ENCODE measurements at places on chromosomes 5 and 9.

DNA sequence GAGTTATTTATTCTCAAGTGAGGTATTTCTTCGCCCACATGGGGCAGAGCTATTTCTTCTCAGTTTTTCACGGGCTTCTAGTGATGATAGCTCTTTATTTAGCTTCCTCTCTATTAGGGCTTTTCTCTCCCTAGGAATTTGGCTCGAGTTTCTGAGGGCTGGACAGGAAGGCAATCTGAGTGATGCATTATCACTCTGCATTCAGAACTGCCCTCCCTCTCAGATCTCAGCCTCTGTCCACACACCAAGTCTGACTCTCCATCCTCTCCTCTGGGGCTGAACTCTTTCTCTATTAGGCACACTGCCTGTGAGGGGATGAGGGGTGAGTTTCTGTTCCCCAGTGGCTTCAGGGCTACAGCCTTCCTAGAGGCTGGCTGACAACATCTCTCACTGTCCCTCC, 14.9 kb upstream of the SCAMP1 start:
- peak; percentile 16 for DNase-seq

- peak; percentile 87 for DNase-seq
Observed at GRCh38 chr5:14806456-14806855, 65.1 kb downstream of the ANKH start.

DNA sequence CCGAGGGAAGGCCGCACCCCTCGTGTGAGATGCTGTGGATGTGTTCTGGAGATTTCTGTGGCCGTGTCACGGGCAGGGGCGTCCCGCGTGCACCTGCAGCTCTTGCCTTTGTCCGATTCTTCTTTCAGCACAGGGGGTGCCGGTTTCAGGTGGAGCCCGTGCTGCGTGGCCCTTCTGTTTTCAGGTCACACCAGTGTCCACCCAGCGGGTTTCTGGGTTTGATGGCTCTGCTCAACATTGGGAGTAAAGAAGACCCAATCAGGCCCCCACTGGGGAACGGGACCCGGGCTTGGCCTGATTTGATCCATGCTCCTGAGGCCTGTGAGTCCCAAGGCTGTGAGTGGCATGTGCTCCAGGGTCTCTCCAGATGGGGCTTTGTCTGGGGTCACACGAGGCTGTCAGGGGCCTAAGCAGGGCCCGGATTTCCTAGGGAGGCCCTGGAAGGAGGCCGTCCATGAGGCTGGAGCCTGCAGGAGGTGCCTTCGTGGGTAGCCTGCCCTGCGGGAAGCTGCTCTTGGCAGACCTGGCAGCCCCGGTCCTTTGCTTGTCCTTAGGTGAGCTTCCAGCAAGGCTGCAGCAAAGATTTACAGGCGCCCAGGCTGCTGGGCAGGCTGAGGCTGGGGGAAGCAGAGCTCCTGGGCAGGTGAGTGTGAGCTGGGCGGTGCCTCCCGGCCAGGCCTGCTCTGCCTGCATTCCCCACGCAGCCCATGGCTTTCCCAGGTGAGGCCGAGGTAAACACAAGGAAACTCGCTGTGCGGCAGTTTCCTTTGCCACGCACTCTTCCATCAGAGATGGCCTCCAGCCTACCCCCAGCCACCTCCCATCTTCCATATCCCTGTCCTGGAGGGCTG, 12.8 kb downstream of the MRPL36 start:
- no peak for DNase-seq

DNA sequence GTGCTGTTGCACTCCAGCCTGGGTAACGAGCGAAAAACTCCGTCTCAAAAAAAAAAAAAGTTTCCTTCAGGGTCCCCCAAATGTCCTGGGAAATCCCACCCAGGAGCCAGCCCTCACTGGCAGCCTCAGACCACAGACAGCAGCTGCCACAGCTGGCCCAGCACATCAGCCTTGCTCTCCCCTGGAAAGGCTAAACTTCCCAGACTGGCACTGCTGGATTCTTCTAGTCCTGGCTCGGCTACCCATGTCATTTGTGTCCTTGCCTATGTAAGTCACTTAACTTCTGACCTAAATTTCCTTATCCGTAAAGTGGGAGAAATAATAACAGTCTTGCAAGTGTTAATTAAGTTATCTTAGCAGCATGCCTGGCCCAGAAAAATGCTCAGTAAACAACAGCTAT, 8.6 kb upstream of the PRRC2B start:
- no peak for DNase-seq

GRCh38 chr5:81154725-81155124, 78.4 kb upstream of the CKMT2 start:
- no peak for DNase-seq

DNA sequence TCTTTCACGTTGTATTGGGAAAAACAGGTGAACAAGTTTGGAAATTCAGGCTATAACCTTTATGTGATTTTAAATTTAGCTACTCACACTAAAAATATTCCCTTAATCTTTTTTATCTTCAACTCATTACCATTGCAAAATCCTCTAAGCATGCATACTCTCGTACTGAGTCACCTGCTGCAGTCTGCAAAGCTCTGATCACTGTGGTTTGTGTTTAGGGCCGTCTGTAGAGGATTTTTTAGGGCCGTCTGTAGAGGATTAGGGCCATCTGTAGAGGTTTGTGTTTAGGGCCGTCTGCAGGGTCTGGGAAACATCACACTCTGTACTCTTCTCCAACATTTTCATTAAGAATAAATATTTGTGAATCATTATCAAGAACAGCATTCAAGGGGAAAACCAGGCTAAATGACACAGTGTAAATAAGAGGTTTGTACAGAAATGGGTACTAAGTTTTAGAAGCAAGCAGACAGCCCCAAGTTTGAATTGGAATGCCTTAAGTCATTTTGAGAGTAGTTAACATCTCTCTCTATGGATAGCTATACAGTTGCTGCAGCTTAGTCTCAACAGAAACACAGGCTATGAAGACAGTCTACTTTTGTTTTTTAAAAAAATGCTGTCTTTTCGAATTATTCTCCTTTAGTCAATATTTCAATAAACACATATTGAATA, 155.0 kb upstream of the TSLP start:
- peak; percentile 91 for DNase-seq

DNA sequence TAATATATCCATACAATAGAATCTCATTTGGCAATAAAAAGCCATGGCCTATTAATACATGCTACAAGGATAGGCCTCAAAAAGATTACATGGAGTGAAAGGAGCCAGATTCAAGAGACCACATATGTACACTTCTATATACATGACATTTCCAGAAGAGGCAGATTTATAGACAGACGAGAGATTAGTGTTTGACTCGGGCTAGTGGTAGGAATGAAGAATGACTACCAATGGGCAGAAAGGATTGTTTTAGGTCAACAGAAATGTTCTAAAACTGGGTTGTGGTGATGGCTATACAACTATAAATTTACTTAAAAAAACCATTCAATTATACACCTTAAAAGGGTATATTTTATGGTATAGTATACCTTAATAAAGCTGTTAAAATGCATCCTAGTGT, 41.9 kb downstream of the SETX start:
- no peak for DNase-seq

DNA sequence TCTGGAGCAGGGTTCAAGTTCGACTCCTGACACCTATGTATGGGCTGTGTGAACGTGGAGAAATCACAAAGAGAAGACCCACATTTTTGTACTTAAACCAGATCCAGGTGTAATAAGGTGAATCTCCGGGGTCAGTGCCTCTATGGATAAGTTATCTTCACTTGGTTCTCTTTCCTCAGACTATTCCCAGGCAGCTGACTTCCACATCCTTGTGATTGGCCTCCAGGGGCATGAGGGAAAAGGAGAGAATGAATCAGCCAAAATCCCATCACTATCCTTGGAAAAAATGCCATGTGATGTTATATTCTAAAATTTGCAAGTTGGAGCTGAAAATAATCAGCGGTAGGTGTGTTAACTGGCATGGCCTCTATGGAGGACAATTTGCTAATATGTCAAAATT, 37.2 kb downstream of the ZNF622 start:
- no peak for DNase-seq

GRCh38 chr9:37060833-37061232, 26.8 kb upstream of the PAX5 start:
- no peak for DNase-seq

DNA sequence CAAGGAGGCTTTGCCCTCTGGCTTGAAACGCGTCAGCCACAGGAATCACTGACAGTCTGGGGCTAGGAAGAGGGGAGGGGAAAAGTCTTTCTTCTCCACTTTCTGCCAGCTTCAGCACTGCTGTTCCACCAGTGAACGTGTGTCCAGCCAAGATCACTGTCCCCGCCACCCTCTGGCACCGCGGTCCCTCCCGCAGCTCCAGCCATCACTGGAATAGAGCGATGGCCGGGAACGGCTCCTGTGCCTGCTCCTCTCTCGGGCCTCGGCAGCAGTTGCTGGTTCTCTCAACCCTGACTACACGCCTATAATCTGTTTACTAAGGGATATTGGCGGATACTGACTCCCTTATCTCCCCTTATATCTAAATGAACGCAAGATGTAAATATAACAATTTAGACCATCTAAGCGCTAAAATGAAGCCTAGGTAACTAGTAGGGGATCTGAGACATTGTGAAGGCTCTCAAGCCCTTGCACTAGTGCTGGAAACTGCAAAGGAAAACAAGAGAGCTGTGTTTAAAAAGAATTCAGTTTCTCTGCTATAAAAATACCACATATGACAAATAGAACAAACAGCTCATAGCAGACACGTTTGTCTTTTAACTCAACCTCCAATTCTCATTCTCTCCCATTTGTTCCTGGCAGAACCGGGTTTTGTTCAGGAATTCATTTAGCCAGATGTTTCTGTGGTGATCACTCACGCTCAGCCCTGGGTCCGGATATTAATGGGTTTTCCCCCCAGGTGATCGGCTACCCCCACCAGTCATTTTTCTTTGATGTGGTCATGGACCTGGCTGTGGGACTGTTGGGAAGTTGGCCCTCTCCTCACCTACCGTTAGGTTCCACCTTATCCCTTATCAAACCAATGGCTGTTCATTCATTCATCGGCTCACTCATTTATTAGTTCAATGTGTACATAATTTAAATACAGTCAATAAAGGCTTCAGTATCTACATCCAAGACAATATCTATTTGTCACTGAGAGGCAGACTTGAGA, 149.8 kb downstream of the MED10 start:
- no peak for DNase-seq

DNA sequence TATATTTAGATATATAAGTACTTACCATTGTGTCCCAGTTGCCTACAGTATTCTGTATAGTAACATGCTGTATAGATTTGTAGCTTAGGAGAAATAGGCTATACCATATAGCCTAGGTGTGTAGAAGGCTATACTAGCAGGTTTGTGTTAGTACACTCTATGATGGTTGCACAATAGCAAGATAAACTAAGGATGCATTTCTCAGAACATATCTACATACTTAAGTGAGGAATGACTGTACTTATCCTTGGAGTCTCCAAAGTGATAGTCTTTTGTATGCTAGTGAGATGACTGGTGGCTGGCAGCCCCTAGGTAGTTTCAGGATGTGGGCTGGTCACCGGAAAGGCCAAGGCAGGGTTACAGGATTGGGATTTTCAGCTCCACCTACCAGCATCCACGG, 208.7 kb downstream of the ARHGEF28 start:
- DNase-seq: no peak

- peak; percentile 30 for DNase-seq
Observed at GRCh38 chr9:127446713-127447415, 4.3 kb downstream of the RPL12 start.

All from EL (cell line).